ENCODE measurements at places on chromosomes 5 and 9.
A peak's percentile ranks its signal among the peaks of the same experiment; 100 is the strongest.

DNA sequence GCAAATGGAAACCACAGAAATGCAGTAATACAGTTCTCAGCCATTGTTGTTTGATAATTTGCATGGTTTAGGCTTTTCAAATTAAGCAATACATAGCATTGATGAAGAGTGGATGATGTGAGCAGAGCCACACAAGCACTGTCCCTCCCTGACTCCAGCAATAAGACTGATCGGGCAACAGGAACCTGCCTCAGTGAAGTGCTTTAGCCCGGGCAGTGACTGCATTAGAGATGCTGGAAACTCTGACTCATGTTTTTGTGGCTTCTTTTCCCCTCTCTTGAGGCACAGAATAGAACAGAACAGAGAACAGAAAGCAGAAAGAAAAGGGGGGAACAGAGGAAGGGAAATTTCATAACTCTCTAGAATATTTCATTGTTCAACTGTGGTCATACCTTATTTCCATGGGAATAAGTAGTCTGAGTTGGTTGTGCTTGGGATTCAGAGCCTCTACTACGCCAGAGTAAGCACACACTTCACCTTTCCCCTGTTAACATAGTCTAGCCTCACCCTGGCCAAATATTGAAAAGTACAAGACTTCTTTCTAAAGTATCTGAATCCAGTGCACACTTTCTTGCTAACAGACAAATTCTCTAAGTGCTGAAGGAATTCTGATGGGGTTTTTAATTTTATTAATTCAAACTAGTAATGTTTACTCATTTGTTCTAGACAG lies 164.8 kb upstream of the VCAN start:
- peak; percentile 80 for DNase-seq

- DNase-seq, result peak; percentile 52
Observed at GRCh38 chr9:86287013-86287412, 4.7 kb upstream of the ISCA1 start.

DNA sequence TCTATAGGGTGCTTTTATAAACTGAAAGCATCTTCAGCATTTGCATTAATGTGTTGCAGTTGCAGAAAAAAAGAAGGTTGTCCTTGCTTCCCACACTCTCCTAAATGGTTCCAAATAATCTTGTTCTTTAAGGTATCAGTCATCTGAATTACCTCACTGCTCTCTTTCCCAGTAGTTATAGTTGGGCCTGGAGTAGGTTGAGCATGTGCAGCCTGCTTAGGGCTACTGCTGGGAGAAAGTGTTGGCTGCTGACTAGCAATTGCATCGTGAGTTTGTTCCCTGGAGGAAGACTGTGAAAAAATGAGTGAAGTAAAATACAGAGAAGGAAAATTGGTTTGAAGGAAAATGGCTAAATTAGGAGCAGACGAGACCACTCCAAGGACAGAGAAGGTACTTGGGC lies 74.5 kb downstream of the PRR16 start:
- DNase-seq, result peak; percentile 63

DNA sequence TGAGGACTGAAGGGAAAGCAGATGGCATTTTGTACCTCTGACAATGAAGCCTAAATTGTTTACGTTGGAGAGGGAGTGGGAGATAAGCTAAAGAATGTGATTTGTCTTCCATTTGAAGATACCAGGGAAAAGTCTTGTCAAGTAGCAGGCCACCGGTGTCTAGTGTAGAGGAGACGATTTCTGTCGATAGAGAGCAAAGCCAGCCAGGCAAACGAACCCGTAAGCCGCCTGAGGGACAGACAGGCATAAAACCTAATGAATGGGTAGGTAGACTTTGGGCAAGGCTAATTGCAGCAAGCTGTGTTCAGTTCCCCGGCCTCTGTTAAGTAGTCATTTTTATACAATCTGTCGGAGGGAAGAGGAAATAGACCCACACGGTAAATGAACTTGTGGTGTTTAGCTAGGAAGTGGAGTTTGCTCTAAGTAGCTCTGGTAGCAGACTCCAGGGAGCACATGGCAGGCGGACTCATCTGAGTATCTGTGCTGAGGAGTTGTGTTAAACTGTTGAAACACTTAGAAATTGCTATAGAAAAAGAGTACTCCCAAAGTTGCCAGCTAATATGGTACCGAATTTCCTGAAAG lies 28.8 kb downstream of the SMARCA2 start:
- no peak for DNase-seq

DNA sequence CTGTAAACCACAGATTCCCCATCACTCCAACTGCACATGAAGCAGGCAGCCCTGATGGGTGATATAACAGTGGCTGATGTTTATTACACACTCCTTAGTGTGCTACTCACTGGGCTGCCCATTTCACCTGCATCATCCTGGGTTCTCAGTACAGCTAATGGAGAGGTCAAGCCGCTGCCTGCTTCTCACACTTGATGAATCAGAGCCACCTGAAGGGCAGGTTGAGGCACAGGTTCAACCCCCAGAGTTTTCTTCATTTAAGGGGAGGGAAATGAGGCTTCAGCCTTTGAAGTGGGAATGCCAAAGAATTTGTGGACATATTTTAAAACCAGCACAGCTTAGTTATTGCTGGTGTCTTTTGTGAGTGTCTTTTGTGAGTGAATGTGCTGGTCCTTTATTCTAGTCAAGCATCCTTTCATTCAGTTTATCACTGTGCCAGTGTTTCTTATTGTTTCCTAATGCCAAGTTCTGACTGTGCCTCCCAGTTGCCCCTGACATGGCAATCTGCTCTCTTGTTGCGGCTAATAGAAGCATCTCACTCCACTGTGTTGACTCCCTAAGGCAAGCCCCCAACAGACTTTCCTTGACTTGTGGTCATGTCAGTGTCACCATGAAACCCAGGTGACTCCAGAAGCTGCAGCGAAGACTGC lies 109.2 kb downstream of the FBXL7 start:
- no peak for DNase-seq

DNA sequence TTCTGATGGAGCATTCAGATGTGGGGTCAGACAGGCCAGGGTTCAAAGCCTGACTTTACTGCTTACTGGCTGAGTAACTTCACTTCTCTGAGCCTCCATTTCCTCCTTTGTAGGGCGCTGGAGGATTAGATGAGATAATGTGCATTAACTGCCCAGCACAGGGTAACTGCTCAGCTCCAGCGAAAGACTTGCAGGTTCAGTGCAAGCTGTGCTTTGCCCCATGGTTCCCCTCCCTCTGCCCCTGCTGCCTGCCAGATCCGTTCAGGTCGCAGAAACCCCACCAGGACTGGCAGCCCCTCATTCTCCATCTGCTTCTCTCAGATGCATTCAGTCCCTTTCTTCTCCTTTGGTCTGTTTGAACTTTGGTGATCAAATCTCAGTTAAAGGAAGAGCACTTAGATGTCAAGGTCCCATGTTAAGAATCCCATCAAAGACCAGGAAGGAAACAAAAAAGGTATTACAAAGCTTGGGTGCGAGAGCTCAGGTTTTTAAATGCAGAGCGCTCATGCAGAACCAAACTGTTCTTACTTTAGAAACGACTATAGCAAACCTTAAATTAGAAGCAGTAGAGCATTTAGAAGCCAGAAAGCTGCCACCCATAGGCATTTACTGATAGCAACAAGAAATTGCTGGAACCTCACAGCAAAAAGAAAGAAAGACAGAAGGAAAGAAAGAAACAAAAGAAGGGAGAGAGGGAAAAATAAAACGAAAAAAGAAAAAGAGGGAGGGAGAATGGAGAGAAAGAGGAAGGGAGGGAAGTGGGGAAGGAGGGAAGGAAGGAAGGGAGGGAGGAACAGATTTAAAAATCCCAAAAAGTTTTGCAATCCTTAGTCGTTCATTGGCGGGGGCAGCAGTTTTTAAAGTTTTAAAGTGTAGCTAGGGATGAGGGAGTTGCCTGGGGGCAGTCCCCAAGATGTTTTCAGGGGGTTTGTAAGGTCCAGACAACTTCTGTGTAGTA lies 23.5 kb downstream of the AFAP1L1 start:
- DNase-seq, result no peak

- DNase-seq, result peak; percentile 25
Observed at GRCh38 chr5:93158841-93159240, 422.2 kb downstream of the NR2F1-AS1 start.

- DNase-seq, result no peak
Observed at GRCh38 chr5:164975986-164976385, 1470.6 kb downstream of the MAT2B start.

DNA sequence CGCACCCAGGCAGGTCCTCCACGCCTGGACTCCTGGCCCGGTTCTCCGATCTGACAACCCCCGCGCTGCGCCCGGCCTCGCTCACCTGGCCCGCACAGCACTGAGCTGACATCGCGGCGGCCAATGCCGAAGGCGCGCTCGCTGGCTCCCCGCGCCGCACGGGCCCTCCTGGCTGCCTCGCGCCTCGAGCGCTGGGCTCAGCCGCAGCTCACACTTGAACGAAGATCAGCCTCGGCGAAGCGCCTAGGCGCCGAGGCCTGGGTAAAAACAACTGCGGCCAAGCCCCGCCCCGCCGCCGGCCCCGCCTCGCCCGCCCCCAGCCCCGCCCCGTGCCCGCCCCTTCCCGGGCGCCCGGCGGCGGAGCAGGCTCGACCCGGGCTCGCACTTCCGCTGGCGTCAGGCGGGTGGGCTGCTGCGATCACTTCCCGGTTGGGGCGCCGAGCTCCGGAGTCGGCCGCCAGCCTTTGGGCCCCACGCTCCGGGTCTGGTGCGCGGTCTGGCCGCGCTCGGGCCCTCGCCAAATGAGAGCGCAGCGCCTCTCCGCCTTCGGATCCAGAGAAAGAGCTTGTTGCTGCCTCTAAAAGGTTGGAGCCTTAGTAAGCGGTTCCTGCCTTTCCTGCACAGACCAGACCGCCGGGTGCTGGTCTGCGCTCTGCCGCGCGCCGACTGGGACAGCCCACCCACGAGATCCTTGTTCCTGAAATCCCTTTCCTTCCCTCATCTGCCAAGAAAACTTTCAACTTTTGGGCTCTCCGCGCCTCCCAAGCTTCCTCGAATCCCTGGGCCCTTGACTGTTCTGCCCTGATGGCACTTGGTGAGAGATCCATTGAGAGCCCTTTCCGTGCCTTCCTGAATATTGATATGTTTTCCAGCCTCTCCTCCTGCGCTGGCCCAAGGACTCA lies at the start of gene SERINC5:
TSS of gene SERINC5 (minus strand) at position 238 of the 902 bp plus-strand sequence. CDS start at position 112, 126 bp downstream.
- DNase-seq, result peak; percentile 82

DNA sequence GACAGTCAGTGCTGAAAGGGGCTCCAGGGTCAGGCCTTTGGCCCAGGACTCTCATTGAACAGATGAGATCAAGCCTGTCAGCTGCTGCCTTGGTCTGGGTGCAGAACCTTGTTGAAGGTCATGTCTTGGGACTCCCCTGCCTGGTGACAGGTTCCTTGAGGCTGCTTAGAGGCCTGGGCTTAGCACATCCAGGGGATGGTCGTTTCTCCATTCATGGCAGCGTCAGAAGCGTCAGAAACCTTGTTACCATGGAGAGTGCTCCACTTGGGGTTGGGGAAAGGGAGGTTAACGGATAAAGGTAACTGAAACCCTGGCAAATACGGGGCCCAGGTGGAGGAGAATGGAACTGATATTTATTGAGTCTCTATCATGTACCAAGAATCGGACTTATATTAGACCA lies 8.8 kb downstream of the ARPC5L start:
- no peak for DNase-seq
